ENCODE measurements at places on chromosomes 1 and 21.

DNA sequence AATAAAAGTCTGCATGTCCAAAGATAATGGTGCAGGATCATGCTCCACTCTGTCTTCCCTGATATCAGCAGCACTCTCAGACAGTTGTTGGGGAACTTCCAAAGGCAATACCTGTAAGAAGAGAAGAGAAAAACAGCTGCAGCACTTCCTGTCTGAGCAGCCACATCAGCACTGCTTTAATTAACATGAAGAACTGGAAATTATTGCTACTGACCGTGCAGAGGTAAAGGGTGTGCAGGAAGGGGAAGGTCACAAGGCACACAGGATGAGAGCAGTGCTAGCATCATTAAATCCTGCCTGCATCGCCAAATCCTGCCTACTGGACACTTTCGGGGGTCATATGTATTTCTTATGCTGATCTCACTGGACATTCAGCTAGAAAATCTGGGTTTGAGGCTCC lies 379.0 kb downstream of the LMX1A start:
- DNase-seq, result no peak

DNA sequence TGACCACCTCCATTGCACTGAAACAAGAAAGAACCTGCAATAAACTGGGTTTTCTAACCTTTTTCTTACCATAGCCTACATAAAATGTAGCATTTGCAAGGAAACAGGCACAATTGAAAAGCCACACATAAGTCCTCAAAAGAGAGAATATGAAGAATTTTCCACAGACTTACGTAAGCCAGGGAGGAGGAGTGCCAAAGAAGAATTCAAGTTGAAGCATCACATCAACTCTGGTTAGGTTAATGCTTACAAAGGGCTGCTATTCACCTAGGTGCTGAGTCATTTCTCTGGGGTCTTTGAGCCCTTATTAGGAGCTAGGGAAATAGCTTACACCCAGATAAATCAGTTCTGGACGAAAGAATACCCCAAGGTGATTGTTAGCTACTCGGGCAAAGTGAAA lies 9.6 kb downstream of the OSCP1 start:
- no peak for DNase-seq

- DNase-seq, result no peak
Observed at GRCh38 chr1:31234870-31235269, 4.8 kb downstream of the NKAIN1 start.

DNA sequence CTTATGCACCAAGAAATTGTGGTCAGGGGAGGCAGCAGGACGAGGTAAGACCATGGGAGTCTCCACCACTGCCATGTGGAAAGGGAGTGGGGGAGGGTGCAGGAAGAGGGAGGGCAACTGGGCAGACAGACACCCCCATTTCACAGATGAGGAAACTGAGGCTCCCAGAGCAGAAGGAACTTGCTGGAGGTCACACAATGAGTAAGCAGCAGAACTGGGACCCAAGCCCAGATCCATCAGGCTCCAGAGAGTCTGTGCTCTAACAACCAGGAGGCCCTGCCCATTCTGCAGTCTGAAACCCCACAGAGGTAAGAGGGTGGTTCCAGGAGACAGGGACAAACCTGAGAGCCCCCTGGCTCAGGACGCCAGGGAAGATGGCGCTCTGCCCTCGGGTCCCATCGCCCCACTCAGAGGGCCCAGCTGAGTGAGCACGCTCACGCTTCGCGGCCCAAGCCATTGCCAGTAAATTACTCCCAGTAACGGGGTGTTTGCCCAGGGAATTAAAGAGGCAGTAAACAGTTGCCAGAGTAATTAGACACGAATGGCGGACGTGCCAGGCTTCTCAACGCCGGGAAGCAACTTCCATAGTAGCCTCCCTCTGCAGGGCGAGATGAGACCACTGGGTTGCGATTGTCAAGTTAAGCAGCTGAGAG lies 59.2 kb downstream of the MATN1 start:
- DNase-seq, result no peak
